ENCODE measurements at places on chromosomes 13 and 19.

DNA sequence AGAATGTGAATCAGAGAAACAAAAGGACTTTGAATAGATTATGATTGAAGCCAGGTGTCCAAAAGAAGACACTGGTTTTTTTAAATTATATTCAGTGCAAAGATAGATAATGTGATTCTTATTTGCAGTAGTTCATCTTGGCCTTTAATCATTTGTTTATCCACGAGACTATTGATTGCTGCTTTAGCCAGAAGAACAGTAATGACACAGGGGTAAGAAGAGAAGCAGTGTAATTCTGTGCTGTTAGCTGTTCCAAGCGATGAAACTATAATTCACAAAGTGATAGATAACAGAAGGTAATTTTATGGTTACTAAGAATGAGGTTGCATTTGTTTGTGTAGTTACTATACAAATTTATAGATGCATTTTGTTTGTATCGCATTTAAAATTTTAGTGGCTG lies 311.6 kb downstream of the MZT1 start:
- DNase-seq: no peak

- no peak for DNase-seq
Measured at GRCh38 chr13:44045180-44045562, 165.5 kb downstream of the LACC1 start.

GRCh38 chr19:15114153-15114540 lies 6.9 kb downstream of the SYDE1 start:
- no peak for DNase-seq

GRCh38 chr19:20078581-20079031 lies 806 bp downstream of the ZNF90 start:
- DNase-seq: no peak

GRCh38 chr13:35693134-35693784 lies 216.8 kb upstream of the MAB21L1 start:
- DNase-seq: no peak

DNA sequence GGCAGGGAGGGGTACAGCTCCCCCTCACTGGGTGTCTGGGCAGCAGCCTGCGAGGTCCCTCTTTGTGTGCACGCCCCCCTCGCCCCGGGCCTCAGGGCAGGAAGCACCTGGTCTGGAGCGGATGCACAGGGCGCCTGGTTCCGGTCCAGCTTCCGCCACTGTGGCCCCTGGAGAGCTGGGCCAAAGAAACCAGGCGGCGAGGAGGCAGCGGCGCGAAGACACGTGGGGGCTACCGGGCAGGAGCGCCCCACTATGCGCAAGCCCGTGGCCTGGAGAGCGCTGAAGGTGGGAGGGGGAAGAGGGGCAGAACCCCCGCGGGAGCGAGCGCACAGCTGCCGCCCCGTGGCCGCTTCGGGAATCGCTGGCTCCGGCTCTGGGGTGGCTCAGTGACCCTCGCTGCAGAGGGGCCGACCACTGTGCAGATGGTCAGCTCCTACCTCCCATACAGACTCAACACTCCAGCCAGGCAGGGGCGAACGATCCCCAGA lies 1.7 kb upstream of the LYL1 start:
- peak; percentile 46 for DNase-seq

DNA sequence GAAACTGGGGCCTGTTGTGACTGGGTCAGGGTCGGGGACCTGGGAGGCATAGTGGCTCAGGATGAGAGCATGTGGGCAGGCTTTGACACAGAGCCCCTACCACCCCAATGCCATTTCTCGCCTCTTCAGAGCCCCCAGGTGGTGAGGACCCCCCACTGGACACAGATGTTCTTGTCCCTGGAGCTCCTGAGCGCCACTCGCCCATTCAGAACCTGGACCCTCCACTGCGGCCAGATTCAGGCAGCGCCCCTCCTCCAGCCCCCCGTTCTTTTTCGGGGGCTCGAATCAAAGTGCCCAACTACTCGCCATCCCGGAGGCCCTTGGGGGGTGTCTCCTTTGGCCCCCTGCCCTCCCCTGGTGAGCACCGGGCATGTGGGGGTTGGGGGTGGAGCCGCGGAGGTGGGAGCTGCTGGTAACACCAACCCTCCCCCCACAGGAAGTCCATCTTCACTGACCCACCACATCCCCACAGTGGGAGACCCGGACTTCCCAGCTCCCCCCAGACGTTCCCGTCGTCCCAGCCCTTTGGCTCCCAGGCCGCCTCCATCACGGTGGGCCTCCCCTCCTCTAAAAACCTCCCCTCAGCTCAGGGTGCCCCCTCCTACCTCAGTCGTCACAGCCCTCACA lies 10.4 kb downstream of the IGFLR1 start:
- DNase-seq: no peak

DNA sequence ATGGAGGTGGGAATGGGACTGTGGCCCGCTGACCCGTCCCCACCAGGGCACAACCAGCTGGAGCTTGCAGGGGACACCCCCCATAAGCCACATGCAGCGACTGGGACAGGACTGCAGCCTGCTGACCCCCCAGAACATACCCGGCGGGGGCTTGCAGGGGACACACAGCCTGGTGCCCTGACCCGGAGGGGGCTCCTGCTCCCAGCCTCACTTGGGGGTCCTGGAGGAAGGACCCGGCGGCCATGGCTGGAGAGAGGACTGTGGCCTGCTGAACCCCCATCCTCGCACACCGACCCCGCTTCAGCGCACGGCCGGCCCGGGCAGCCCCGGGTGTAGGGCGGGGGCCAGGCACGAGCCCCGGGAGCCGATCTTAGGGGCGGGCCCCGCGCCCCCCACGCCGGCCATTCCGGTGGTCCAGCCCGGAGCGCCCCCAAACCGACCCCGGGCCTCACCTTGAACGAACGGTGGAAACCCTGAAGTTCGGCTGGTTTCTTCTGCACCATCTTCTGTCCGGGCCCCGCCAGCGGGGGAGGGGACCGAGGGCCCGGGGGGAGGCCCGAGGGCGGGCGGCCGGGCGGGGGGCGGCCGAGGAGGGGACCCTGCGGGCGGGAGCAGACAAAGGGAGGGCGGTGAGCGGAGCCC lies 574 bp downstream of the MKNK2 start:
- DNase-seq: no peak

DNA sequence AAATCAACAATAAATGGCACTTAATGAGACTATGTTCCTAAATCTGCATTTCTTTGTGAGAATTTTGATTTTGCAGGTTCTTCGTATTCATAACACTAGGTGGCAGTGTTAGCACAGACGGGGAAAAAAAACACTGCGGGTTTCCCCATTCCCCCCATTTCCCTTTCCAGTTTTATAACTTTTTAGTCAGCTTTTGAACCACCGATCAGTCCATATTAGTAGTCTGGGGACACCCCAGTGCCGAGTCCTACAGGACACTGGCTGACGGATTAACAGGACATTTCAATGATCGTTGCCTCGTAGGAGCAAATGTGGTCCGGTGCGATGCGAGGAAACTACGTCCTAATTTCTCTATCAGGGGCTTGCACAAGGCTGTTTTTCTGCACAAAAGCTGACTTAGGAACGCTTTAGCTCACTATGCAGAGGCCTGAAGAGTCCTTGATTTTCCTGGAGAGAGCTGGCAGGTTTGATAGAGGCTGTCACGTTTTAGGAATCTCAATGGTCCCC lies 234.3 kb downstream of the LMO7 start:
- no peak for DNase-seq

DNA sequence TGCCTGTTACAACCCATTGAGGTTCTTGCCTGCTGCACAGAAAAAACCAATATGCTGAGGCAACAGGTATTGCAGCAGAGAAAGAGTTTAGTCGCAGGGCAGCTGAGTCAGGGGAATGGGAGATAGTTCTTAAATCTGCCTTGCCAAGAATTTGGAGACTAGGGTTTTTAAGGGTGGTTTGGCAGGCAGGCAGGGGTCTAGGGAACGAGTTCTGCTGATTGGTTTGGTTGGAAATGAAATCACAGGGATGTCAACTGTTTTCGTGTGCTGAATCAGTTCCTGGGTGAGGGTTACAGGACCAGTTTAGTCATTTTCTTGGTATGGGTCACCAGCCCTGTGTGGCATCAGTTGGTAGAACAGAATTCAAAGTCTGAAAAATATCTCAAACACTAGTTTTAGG lies 36.6 kb downstream of the PDS5B start:
- no peak for DNase-seq

DNA sequence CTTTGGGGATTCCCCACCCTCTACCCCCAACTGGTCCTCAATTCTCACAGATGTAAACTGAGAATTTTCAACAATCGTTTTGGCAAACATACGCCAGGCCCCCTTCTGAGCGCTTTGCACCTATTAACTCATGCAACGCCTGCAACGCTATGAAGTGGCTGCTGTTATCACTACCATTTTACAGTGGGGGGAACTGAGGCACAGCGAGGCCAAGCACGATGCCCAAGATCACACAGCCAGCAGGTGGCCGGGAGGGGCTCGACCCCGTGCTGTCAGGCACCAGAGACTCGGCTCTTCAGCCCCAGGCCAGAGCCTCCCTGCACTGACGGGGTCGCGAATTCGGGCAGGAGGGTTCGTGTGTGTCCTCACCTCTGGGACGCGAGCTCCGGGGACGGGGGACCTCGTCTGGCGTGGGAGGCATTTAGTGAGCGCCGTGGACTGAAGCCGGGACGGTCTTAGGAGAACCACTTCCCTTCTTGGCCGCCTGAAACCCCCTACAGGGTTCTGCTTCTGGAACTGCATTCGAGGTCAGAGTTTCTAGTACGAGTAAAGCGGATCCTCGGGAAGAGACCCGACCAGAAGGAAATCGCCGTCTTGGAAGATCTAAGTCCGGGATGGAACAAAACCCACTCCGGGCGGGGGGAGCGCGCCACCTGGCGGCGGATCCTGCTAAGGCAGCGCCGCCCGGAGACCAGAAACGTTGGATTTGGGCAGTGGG lies 21.0 kb downstream of the ZNF114 start:
- peak; percentile 32 for DNase-seq

- DNase-seq: no peak
Measured at GRCh38 chr19:6576869-6577475, 14.0 kb downstream of the CD70 start.

DNA sequence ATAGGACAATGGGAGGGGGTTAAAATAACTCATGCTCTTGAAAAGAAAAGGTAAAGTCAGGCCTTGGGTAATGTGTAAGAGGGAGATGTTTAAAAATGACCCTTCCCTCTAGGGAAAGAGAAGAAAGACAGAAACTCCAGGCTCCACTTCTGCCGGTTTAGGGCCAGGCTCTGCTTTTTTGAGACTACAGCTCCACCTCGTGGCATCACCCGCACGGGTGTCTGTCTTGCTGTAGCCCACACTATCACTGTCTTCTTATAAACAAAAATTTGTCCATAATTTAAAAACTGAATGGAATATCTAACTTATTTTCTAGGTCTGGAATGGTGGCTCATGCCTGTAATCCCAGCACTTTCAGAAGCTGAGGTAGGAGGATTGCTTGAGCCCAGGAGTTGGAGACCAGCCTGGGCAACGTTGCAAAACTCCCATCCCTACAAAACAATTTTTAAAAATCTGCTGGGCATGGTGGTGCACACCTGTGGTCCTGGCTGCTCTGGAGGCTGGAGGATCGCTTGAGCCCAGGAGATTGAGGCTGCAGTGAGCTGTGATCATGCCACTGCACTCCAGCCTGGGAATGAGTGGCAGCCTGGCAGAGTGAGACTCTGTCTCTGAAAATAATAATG lies 65.1 kb upstream of the GTF3A start:
- peak; percentile 63 for DNase-seq

DNA sequence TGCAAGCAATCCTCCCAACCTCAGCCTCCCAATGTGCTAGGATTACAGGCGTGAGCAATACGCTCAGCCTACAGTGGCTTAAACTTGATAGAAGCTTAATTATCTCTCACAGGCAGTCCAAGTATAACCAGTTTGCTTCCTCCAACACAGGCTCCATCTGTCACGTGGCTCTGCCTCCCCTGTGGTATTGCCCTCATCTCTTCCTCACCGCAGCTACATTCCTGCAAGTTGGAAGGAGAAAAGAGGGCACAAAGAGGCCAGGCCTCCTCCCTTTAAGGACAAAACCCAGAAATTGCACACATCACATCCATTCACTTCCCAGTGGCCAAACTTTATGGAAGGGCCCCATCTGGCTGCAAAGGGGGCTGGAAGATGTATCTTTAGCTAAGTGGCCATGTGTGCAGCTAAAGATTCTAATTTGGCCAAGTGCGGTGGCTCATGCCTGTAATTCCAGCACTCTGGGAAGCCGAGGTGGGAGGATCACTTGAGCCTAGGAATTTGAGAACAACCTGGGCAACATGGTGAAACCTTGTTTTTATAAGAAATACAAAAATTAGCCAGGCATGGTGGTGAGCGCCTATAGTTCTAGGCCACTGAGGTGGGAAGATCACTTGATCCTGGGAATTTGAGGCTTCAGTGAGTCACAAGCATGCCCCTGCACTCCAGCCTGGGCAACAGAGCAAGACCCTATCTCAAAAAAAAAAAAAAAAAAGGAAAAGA lies 3.1 kb upstream of the SDHAF1 start:
- DNase-seq: no peak

Data from stimulated activated CD4-positive, alpha-beta T cell treated with anti-CD3 and anti-CD28 coated beads, Interleukin-2, amount 100 ng/mL, for 4 hours (primary cell).